A549 treated with GW870086 at 1 μM for 4 hours (cell line): ENCODE measurements at places on chromosomes 7 and 10. TPM values are rescaled to one million over a fixed set of nuclear protein-coding genes. Genes with fewer than 3 reads are reported as not detected.

The TBX20 gene
- 1.2 to 2.7 TPM (median 2.3 TPM) in 5 replicates for total RNA-seq

The MMRN2 gene
- 0.63 to 1.9 TPM (median 0.89 TPM) in 5 replicates for total RNA-seq

The DNAJC1 gene
- 22.8 to 28.9 TPM (median 27.4 TPM) in 5 replicates for total RNA-seq

The LRRC18 gene
- total RNA-seq = not detected in 5 replicates

The FEZF1 gene
- not detected in 5 replicates for total RNA-seq

The CALHM1 gene
- not detected in 5 replicates for total RNA-seq

The DGKI gene
- total RNA-seq = 0.22 to 0.33 TPM (median 0.25 TPM) in 4 of 5 replicates, not detected in the other

The CYP3A4 gene
- total RNA-seq = 0.06 to 0.09 TPM in 2 of 5 replicates, not detected in the others

The PHYHIPL gene
- 0.27 to 0.80 TPM (median 0.34 TPM) in 5 replicates for total RNA-seq

The PAX4 gene
- total RNA-seq = not detected in 5 replicates

The AGBL3 gene
- total RNA-seq = 0.55 to 1.5 TPM (median 0.60 TPM) in 5 replicates

The MACROH2A2 gene
- 23.6 to 29.7 TPM (median 27.0 TPM) in 5 replicates for total RNA-seq

The HEPACAM2 gene
- not detected in 5 replicates for total RNA-seq
